HepG2 (cell line): ENCODE measurements at places on chromosomes 12 and 14.

GRCh38 chr12:67720351-67720856 lies 71.9 kb downstream of the DYRK2 start:
- DNase-seq: no peak

DNA sequence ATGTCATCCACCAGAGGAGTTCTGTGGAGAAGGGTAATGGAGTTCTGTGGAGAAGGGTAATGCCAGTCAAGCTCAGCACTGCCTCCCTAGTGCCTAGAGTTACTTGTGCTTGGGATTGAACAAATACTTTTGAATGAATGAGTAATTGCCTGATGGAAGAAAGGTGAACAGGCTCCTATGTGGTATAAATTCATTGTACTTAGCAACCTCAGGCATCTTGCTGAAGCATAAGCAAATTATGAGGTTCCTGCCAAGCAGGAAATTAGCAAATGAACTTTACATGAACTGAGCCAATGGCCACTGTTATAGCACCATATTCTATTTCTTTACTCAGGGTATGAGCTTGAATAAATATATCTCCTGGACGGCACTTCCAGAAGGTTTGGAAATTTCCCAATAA lies 1047.2 kb downstream of the SLC6A15 start:
- no peak for DNase-seq

- peak; percentile 92 for DNase-seq
Measured at GRCh38 chr14:24013654-24014514, 25.2 kb downstream of the DHRS4L2 start.

DNA sequence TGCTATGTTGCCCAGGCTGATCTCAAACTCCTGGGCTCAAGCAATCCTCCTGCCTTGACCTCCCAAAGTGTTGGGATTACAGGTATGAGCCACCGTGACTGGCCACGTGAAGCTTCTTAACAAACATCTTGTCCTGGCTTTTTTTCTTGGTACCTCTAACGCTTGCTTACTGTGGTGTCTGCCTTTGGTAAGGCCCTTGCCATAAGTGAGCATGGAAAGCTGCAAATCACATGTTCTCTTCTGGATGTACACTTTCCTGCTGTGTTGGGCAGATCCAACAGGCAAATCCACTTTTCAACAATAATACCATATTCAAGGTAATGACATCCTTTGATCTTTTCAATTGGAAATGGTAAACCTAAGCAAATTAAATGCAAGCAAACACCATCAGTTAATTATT lies 54.6 kb downstream of the ARF6 start:
- DNase-seq: no peak

DNA sequence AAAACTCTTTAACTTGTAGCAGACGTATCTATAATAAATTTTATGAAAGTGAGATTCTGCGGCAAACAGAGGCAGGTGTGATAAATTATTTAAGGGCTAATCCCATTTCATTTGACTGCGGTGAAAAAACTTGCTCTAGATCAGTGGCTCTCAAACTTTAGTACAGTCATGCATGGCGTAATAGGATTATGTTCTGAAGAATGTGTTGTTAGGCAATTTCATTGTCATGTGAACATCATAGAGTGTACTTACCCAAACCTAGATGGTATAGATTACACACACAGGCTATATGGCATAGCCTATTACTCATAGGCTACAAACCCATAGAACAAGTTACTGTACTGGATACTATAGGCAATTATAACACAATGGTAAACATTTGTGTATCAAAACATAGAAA lies 83.7 kb downstream of the HEATR5A start:
- DNase-seq: peak; percentile 87

DNA sequence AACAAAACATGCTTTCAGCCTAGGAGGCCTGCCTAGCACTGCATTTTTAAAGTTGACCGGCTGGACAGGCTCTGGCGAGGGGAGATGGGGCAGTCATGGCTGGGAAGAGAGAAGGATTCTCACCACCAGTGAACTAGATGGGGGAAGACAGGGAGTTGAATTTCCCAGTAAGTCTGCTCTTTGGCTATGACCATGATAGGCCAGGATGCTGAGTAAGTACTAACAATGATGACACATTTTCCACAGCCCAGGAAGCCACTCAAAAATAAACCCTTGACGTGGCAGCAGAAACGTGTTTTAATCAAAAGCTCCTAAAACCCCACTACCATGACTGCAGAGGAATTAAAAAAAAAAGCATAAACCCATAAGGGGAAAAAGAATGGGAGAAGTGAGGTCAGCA lies 19.0 kb downstream of the KCTD10 start:
- no peak for DNase-seq

- no peak for DNase-seq
Measured at GRCh38 chr12:132500142-132500855, 10.3 kb downstream of the FBRSL1 start.

DNA sequence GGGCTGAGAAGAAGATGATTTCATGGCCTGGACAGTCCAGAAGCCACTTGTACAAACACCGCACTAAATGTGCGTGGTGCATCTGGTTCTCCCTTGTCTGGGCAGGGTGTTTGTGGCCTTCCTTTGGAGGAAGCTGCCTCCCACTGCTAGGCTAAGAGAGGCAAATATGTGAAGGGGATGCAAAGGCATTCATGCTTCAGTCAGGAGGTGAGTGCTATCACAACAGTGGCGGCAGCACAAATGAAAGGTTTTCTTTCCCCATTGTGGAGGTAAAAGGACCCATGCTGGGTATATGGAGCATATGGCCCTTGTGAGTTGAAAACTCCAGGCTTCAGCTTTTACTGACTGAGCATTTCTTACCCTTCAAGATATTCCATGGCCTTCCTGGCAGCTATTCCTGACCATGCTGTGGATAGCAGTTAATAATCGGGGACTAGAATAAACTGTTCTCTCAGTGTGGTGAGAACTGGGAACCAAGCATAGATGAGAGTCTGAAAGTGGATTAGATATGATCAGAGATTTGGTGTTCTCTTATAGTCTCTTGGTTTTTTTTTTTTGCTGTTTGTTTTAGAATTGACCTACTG lies 69.9 kb downstream of the MYRFL start:
- DNase-seq: no peak

DNA sequence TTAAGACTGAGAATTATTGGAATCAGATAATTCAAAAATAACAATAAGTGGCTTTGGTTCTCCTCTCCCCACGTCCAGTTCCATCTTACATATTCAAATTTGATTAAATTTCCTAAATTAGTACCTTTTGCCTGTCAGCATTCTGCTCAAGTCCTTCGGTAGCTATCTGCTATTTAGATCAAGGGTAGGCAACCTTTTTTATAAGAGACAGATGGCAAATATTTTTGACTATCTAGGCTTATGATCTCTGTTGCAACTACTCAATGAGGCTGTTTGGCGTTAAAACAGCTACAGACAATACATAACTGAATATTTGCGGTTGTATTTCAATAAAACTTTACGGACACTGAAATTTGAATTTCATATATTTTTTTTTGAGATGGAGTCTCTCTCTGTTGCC lies 21.7 kb downstream of the L2HGDH start:
- no peak for DNase-seq

DNA sequence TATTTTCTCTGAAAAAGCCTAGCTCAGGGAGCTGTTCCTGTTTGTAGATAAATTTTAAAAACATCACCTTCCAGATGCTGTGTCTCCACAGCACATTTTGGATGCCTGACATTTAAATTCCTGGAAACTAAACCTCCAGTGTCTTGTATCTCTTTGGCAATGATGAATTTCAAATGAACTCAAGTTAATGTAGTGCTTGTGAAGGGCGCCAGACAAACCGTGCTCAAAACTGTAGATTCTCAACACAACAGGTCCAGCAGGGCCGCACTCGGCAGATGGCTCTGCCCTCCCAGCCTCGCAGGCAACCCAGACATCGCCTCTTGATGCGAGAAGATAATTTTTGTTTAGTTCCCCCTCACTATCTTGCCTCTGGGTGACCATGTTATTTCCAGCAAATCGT lies 432.9 kb downstream of the VRK1 start:
- DNase-seq: no peak

GRCh38 chr14:60215520-60216420 lies 33.3 kb upstream of the PPM1A start:
- no peak for DNase-seq
